ENCODE measurements at places on chromosomes 5 and 9.

DNA sequence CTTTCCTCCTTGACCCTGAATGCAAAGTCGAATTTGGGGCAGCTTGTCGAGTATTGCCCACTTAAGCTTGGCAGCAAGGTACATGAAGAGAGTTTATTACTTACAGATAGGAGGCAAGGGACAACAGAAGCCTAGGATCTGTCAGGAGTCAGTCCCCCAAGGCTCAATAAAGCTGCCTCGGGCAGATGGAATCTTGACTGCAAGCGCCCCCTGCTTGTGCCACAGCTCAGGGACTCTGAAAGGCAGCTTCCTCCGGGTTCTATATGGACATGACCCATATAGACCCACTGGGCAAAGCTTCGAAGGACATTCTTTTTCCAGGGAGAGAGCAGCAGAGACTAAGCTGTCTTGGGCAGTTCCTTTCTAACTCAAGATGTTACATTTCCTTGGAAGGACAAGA is 971.5 kb downstream of the EFNA5 start:
- DNase-seq, result no peak

DNA sequence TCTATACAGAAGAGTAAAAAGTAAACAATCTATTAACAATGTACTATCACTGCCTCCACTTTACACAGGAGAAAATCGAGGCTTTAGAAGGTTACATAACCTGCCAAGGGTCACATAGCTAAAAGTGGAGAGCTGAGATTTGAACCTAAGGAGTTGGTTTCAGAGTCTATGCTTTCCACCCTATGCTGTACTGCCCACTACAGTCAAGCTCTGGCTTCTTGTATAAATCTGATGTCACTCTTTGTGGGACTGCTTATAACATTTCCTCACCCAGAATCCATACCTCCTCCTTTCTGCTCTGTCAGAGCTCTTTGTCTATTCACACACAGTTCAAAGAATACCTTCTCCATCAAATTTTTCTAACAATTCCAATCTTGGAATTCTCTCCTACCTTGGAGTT is 503.1 kb downstream of the RAB3C start:
- DNase-seq, result no peak

- no peak for DNase-seq
These were observed 198.3 kb downstream of the ERCC6L2 start for GRCh38 chr9:96073531-96074480.

DNA sequence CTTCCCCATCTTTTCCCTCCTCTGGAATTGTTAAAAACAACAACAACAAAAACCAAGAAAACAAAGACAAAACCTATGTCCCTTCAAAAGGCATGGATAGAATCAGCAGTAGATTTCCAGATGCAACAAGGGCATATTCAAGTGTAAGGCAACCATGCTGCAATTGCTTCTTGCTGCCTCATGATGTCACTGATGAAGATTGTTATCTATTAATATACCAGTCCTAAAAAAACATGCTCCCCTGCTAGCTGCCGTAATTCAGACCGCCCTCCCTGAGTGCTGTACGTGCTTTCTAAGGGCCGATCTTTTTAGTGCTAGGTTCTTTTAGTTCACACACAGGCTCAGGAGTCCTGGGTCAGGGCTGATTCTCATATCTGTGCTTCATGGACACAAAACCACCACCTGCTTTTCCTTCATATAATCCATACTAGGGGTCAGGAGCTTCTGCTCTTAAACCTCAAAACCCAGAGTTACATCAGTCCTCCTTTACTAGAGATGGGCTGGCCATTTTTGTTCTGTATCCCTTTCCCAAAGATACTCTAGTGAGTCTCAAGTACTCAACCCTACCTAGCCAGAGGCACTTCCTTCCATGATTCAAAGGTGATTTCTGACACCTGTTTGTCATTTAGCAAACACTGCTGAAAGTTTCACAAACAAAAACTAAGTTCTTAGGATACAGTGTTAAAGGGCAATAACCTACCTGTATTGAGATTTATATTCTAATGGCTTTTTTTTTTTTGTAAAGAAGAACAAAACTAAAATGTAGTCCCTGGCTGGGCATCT is 82.1 kb downstream of the GIN1 start:
- DNase-seq, result no peak

DNA sequence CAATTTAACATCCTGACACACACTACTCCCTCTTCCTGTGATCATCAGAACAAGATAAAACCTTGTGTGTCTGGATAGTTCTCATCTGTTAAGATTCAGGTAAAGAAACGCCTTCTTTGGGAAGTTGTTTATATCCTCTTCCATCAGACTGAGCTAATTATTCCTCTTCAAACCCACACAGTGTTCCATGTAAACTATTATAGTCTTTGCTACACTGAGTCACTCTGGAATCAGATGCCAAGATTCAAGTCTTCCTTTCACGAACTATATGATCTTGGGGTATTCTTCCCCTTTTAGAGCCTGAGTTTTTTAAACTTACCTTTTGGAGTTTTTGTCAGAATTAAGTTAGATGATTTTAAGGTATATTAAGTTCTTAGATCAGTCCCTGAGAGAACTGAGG is 2.0 kb downstream of the OR1J1 start:
- no peak for DNase-seq

GRCh38 chr5:117082977-117083376 is 508.4 kb upstream of the SEMA6A start:
- DNase-seq, result no peak

- no peak for DNase-seq
These were observed 23.0 kb downstream of the CDC14B start for GRCh38 chr9:96596601-96597111.

DNA sequence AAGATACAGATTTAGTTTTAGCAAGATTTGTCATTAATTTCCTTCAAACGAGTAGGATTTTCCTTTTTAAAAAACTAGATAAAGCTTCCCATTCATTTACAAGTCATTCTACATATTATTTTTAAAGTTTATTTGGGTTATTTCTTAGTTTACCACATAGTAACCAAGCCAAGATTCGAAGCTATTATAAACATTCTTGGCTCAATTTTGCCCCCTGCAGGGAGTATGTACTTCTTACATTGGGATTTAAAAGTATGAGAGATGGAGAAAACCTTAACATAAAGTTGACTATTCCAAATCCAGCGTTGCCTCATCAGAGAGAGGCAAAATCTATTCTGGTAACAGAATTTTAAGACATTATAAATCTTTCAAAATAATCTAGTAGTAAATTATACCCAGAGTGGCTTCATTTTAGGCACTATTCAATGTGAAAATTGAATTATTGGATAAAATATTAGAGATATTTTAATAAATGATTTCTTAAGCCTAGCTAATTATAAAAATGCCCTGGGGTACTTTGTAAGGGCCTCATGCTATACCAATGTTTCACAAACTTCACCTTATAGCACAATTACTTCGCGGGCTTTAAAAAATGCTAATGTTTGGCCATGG is 39.1 kb downstream of the FBN2 start:
- no peak for DNase-seq

DNA sequence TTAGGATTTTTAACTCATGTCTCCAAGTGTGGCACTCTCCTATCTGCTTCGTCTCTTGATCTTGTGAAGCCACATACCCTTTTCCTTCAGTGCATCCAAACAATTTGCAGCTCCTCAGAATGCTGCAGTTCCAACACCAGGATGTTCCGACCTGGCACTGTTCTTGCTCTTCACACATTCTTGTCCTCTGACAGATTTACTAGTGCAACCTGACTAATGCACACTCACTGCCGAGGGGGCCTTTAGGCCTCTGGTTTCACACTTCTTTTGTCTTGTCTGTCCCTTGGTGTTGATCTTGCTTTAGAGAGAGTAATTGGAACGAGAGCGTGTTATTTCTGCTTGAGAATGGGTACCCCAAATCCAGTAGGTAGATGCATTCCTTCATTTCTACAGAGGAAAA is 15.0 kb downstream of the ARHGAP26 start:
- no peak for DNase-seq

DNA sequence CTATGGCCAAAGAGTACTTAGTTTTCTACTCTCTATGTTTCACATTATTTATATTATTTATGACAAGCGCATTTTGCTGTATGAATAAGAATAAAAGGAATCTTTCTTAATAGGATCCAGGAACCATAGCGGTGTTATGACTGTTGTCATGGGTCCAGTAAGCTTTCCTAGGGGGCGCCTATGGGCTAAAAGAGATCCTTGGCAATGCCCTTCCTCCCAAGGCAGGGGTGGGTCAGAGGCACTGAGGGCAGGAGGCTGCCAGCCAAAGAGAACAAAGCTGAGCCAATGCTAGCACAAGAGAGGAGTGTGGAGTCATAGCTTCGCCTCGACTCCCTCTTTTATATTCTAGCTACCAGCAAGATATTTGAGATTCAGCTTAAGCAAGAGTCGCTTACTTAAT is 98.4 kb upstream of the GNAQ start:
- no peak for DNase-seq
